ENCODE measurements at places on chromosomes 4 and X.
A peak's percentile ranks its signal among the peaks of the same experiment; 100 is the strongest.

GRCh38 chr4:56674984-56675383 is 6.1 kb downstream of the HOPX start:
- DNase-seq, result no peak

- DNase-seq, result no peak
Observed at GRCh38 chrX:11509786-11510185, 155.9 kb downstream of the ARHGAP6 start.

GRCh38 chr4:114879916-114880669 is 233.3 kb downstream of the NDST4 start:
- no peak for DNase-seq

DNA sequence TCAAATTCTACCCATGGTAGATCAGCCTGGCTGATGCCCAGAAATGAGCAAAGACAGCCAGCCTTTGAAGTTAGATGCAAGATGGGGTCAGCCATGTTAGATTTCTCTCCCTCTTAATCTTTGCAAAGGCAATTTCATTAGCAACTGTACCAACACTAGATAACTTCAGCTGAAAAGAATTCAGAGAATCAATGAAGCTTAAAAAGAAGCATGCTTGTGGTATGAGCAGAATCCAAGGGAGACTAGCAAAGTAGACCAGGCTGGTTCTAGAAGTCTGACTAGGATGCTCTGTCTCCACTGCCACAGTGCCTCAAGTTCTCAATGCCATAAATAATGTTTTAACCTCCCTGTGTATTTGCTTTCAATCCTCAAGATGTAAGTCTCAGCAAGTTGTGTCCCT is 247.3 kb downstream of the SLC7A11 start:
- DNase-seq, result no peak

DNA sequence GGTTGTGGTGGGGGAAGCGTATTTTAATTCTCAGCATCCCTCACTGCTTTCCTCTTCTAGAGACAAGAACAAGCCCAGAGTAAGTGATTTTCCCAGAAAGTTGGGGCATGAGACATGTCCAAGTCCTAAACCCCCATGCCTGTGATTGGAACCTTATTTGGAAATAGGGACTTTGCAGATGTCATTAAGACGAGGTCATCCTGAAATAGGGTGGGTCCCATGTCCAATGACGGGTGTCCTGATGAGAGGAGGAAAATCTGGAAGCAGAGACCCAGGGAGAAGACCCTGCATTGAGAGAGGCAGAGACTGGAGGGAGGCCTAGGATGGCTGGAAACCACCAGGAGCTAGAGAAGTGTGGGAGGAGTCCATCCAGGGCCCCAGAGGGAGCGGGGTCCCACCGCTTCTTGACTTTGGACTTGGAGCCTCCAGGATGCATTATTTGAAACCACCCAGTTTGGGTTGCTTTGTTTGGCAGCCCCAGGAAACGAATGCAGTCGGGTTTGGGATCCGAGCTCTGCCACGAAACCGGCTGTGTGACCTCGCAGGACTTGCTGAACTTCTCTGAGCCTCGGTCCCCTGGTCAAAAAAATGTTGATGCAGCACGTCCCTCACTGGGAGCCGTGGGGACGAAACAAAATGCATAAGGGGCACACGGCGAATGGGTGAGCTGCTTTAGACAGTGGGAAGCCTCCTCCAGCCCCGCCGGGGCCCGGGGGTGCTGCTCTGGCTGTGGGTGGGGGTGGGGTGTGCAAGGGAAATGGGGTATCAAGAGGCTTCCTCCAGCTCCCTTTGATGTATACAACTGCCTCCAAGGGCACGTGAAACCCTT is 113.9 kb downstream of the CPZ start:
- no peak for DNase-seq

DNA sequence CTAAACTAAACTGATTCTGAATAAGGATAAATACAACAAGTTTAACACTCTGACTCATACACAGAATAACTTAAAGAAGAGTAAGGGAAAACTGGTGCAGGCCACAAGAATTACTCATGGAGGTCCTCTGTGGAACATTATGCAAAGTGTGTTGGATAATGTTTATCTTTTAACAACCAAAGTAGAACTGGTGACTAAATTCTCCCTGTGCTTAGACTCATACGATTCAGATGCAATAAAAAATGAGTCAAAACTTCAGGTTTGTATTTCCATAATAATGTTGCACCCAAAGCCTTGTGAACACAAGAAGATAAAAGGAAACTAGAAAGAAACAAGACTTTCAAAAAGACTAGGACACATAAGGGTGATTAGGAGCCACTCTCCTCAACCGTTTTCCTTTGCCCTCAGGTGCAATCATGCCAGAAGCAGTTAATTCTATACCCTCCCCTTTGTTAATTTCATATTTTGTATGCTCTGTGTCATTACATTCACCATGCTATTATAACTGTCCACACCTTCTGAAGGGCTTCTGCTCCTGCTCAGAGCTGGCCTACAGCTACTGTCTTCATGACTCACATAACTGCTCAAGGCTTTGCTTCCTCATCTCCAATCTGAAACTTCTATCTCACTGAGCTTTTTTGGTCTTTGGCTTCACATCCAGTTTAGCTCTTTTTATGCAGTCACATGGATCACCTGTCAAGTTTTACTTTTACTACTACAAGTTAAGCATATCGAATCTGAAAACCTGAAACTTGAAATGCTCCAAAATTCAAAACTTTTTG is 60.2 kb downstream of the KCNIP4 start:
- DNase-seq, result no peak

DNA sequence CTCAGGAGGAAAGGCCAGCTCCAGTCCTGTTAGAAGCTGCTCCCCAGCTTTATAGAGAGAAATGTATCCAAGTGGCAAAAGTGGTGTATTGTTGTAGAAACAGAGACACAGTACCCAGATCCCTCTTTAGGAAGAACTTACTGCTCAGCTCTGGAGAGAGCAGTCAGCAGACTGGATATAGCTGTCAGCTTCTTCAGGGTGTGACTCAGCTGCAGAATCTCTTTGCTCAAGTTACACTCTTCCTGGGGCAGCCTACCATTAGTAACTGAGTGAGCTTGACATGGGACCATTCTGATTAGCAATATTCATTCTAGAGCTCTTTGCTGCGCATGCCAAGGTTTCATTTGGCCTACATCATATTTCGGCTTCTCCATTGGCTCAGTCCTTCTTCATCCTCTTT is 40.5 kb downstream of the ATP1B4 start:
- DNase-seq, result no peak

DNA sequence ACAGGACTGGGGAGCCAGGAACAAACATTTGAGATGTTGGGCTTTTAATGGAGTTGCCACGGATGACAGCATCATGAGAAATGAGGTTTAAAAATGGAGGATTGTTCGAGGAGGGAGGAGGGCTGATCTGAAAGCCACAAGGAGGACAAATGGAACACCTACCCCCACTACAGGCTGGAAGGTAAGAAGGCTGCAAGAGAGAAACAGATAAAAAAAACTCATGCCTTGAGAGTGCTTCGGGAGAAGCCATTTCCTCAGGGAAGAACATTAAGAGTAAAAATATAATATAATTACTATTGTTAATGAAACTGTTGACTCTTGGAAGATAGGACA is 119.5 kb upstream of the MAP9 start:
- DNase-seq, result no peak

DNA sequence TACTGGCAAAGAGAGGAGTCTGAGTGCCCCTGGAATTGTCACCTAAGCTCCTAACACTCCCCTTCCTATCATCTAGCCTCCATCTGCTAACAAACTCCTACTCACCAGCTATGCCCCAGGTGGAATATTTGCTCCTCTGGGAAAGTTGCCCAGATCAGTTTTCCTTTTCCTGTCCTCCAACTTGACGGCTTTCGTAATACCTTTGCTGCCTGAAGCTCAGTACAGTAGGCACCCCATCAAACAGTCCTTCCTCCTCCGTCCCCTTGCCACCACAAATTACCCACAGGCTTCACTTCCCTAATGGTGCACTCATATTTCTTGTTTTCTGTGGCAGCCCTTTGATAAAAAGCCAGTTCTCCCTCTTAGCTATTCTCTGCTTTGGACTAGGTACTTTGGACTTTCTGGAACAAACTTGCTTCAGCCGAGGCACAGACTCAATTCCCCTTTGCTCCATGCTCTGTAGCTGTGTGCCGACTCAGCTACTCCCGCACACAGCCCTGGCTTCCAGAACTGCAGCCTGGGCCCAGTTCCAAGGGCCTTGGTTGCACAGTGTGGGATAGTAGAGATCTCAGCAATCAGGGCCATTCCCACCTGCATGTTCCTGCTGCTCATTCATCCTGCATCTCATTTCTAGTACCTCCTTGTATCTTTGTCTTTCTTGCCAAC is 605.1 kb downstream of the BCOR start:
- no peak for DNase-seq

- DNase-seq, result peak; percentile 12
Observed at GRCh38 chr4:10161840-10162239, 45.2 kb upstream of the WDR1 start.

DNA sequence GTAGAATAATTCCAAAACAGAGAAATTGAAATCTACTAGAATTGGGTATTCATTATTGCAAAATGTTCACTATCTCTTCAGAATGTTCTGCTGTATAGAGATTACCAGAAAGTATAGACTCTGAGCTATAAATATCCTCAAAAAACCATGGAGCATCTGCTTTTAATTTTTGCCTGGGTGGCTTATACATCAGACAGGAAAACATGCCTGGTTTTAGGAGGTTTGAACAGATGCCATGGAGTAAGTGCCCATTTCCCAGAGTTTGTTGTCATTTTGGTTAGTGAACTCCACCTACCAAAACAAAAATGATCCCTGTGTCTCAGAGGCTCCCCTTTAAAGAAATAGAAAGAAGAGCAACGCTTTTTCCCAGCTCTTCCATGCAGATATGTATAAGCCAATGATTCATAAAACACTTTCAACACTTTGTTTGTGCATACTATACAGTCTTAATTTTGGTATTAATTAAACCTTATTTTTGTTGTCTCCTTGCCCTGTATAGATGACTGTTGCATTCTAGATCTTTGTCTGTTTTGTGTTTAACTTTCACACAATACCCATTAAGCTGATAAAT is 68.7 kb downstream of the MEPE start:
- DNase-seq, result no peak

DNA sequence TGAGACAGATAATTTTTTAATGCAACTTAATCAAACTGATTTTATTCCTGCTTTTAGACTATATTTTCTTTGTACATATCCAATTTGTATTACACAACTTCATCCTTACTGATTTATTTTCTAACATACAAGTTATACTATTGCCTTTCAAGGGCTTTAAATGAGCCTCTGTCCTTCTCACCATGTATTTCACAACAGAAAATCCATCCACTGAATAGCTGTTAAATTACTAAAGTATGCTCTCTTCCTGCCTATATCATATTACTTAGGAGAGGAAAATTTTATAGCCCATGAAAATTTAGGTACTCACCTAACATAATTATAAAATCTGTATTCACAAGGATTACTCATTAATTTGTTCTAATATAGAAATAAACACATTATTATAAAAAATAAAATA is 528.6 kb downstream of the ANKRD50 start:
- no peak for DNase-seq

- DNase-seq, result peak; percentile 5
Observed at GRCh38 chr4:168832763-168833575, 177.1 kb downstream of the CBR4 start.

DNA sequence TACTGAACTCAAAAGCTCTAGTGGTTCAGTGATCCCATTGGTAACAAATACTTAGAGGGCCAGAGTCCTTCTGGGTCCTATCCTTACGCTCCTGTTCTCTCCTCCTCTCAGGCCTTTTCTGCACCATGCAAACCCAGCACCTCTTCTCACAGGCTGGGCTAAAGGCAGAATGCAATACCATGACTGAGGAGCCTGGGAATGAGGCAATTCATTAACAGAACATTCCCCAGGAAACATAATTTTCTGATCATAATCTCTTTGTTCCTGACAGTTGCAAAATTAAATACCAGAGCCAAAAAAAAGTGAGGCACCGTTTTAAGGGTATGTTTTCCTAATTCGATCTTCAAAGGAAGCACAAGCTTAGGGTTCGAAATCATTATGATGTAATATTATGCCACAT is 9.0 kb downstream of the SORBS2 start:
- DNase-seq, result no peak

- DNase-seq, result peak; percentile 50
Observed at GRCh38 chr4:18689308-18690115, 668.0 kb upstream of the LCORL start.

GRCh38 chr4:82215039-82215438 is 158.8 kb downstream of the HNRNPD start:
- DNase-seq, result no peak

DNA sequence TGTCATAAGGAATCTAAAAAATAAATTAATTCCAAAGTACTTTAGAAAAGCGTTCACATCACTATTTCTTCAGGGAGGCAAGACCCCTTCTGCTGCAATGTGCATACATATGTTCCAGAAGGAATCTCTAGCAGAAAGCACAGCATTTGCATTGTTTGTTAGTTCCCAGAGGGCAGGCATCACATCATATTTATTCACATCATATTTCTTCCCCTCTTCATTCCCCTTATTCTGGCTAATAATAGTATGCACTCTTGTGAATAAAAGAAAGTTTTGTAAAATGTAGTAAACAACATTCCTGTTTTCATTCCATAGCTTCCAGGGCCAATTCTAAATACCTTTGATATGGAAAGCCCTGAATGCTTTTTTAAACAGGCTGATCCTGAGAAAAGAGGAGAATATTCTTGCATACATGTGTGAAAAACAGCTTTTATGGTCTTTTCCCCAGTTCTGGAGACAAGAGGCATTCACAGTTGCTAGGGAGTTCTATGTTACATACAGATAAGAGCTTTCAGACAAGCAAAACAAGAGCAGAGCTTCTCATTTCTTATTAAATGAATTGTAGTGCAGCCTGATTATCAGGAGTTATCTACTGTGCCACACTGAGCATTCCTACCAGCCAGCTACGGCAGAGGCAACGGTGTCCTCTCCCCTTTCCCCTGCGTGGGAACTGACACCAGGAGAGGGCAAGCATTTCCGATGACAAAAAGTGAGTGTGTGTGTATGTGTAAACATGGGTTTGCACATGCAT is 15.2 kb downstream of the GATB start:
- no peak for DNase-seq

- no peak for DNase-seq
Observed at GRCh38 chr4:88753658-88754571, 56.3 kb upstream of the NAP1L5 start.

GRCh38 chr4:73343432-73343831 is 60.7 kb upstream of the ALB start:
- DNase-seq, result no peak
